ENCODE measurements at places on chromosomes 12 and 14.

DNA sequence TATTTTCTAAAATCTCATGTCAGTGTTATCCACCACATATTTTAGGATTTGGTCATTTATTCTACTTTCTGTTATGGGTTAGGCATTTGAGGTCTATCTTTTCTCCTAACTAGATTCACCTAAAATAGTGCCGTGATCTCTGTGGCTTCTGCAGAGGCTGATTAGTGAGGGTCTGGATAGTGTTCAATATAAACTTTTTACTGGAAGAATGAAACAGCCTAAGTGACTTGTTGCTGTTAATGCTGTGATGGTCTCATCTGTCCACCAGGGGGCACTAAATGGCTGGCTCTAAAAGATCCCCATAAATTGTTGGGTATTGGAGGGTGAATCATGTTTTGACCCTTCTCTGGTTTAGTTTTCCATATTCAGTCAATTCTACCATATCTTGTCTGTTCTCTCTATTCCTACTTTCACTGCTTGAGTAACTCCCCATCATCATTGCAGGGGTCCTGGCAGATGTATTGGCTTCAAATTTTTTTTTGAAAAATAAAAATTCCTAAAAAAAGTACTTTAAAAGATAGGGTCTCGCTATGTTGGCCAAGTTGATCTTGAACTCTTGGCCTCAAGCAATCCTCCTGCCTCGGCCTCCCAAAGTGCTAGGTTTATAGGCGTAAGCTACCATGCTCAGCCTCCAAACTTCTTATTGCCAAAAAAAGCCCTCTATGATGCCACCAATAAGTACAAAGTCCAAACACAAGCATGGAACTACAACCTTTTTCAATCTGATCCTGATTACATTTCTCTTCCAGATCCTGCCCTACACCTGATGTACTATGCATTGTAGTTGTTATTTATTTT, 6.9 kb downstream of the PABPN1 start:
- peak; percentile 71 for DNase-seq

- DNase-seq: no peak
Observed at GRCh38 chr12:13252616-13253015, 56.1 kb downstream of the EMP1 start.

- no peak for DNase-seq
Observed at GRCh38 chr14:105065280-105066228, at the start of gene GPR132. TSS of gene GPR132 (minus strand) at chr14:105065430. CDS start at chr14:105055420, 10,010 bp downstream.

- peak; percentile 78 for DNase-seq
Observed at GRCh38 chr12:93128332-93128707, 199.2 kb upstream of the EEA1 start.

DNA sequence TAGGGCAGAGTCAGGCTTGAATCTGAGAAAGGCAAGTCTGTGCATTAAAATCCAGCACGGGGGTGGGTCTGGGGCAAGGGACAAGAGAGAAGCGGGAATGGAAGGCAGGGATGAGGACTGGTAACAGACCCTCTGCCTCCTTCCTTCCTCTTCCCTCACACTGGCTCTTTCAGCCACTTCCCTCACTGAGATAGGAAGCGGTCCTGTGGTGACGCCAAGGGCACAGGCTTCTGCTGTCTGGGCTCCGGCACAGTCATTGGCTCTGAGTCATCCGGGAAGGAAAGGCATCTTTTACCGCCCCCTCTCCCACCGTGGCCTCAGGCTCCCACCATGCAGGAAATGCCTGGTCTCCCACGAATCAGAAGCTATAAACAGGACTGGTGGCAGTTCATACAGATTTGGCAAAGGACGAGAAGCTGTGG, 70.2 kb downstream of the ETV6 start:
- DNase-seq: no peak

DNA sequence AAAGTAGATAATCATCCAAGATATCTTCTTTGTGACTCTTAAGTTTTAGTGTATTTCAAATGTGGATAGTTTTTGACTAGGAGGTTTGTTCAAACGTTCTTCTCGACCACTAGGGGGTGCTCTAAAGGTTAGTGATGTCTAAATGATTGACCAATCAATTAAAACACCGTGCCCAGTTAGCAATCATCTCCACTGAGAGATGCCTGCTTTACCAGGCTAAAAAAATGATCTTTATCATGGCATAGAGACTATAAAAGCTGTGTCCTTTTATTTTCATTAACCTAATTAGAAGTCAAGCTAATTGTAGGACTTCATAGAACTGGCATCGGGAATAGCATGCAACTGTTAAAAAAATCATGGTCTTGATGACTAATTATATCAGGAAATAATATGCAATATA, 153.9 kb downstream of the PRKCH start:
- DNase-seq: peak; percentile 27

DNA sequence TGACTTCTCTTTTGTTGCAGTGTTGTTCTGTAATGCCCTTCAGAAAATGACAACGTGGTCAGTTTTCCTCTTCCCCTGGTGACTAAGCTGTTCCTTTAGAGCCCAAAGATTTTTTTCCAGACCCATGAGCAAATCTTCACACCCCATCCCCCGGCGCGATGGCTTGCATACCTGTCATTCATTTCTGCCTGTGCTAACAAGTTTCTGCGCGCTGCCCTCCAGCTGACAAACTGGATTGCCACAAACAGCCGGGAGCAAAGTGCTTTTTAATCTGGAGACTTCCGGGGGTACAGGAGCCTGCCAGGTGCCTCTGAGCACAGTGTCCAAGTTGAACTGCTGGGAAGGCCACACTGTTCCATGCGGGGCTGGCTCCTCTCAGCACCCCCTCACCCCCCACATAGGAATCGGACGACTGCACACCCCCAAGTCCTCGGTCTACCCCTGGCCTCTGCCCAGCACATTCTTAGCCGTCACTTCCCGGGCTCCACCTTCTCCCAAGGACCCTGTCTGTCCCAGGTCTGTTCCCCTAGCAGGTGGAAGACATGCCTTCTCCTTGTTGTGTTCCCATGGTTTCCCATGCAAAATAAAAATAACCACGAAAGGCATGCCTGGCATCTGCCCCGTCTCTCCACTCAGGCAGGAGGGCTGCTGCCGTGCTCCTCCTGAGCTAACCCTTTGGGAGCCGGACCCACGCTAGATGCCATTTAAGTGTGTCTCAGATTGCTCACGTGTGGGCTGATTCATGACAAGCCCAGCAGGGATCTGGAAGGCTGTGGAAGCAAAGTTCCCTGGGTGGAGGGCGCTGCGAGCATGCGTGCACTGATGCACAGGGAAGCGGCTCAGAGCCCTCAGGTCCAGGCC, 14.1 kb downstream of the RILPL1 start:
- DNase-seq: no peak

DNA sequence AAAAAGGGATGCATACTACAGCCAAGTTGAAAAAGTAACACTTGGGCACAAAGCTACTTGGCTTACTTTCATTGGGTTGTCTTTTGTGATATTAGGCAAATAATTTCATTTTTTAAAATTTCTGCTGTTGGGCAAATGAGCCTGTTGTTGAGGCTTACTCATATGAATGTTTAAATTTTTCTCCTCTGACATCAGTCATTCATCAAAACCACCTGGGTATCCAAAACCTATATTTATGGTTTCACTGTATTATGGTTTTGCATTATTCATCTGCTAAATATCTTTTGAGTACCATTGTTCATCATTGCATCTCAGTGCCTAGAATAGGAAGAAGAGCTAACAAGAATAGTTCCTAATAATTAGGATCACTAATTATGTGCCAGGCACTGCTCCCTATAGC, 28.1 kb downstream of the DYRK2 start:
- no peak for DNase-seq

DNA sequence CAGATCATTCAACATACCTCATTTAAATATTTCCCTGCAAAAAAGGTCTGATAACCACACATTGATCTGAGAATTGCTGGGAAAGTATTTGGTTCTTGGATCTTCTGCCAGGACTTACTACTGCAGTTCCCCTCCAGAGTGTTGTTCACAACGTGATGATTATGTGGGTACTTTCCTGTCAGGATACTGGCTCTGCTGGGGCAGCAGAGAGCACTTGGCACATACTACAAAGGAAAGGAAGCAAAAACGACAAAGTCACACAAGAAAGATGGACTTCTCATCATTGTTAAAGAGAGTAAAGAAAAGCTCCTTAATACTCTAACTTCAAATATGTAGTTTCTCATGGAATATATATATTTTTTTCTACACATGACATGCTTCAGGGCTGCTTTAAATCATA, 11.5 kb downstream of the GNS start:
- no peak for DNase-seq

GRCh38 chr14:89644641-89645040, 227.6 kb upstream of the FOXN3 start:
- no peak for DNase-seq

DNA sequence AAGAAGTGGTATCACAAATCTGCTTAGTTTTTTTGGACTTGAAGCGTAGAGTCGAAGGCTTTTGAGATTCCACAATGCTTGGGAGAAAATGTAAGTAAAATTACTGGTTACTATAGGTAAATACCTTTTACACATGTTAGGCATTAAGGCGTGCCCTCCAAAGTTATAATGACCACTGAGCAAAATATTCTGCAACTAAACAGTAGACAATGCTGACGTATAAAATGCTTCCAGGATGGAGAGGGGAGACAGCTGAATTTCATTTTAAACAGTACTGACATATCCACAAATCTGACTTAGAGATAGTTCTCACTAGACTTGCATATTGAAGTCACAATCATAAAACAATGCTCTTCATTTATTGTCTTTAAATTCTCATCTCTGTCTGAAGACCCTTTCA, 144.5 kb upstream of the DCN start:
- no peak for DNase-seq

- DNase-seq: no peak
Observed at GRCh38 chr12:15544589-15544988, 222.3 kb downstream of the PTPRO start.

DNA sequence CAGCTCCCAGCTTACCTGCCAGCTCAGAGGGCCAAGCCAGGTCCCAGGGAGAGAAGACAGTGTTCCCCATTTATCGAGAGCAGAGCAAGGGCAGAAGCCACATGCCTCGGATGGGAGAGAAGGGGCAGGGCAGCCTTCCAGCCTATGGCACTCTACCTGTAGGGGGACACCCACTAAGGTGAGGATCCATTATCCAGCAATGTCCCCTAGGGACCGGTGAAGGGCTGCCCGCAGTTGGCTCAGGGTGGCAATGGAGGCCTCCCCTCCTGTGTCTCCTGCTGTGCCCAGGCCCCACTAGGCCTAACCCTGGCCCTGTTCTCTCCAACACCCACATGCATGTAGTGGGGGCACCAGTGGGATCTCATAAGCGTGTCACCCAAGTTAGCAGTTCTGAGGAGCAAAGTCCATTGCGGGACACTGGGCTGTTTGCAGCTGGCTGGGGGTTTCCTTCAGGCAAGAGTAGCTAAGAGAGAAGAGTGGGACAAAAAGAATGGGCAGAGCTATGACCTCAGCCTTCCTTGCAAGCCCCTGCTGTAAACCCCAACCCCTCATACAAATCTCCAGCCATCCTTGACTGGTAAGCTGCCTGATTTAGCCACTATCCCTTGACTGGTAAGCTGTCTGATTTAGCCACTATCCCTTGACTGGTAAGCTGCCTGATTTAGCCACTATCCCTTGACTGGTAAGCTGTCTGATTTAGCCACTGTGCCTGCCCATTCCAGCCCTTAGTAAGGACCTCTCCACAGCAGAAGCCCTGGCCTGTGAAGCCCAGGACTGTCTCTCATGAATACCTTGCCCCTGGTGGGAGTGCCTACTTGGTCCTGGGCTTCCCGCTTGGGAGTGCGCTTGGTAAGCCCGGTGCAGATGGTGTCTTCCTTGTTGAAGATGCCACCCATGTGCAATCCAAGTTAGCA, 5.2 kb upstream of the ASB2 start:
- DNase-seq: no peak

- peak; percentile 73 for DNase-seq
Observed at GRCh38 chr14:90383731-90384542, 12.9 kb upstream of the CALM1 start.

DNA sequence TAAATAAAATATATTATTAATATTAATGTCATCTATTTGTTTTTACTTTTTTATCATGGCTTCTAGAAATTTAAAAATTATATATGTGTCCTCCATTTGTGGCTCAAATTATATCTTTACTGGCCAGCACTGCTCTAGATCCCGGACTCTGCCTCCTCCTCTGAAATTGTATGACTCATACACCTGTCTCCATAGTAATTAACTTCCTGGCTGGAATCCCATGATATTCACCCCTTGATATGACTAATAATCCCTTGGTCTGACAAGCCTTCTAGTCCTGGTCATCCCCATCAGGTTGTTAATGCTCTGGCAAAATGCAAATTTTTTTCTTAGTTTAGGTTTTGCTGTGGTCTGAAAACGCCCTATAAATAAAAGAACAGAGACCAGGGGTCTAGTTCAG, 116.2 kb downstream of the BMP4 start:
- no peak for DNase-seq

GRCh38 chr14:76984787-76985375, 43.6 kb downstream of the IRF2BPL start:
- DNase-seq: no peak

DNA sequence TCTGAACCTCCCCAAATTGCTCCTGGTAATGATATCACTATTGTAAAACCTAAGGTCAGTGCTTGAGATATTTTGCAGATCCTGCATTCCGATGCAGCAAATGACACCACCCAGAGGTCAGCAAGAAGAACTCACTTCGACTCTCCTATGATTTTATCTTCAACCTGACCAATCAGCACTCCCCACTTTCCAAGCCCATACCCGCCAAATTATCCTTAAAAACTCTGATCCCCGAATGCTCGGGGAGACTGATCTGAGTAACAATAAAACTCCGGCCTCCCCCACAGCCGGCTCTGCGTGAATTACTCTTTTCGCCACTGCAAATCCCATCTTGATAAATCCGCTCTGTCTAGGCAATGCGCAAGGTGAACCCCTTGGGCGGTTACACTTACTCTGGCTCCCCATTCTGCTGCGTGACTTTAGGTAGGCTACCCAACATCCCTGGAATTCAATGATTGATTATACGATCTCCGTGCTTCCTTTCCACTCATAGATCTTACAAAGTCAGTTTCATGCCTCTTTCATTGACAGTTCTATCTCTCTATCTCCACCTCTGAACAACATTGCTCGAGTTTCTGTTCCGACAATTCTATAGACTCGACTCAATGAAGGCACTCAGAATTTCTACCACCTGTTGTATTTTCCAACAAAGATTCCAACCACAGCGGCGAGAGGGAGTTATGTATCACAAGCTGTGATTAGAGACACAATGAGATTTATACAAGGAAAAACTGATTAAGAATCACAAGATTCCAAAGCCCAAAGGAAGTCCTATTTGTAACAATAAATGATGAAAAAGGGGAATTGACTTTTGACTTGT, 939 bp downstream of the NPC2 start:
- no peak for DNase-seq

- no peak for DNase-seq
Observed at GRCh38 chr12:1873531-1874510, 44.6 kb downstream of the CACNA2D4 start.

DNA sequence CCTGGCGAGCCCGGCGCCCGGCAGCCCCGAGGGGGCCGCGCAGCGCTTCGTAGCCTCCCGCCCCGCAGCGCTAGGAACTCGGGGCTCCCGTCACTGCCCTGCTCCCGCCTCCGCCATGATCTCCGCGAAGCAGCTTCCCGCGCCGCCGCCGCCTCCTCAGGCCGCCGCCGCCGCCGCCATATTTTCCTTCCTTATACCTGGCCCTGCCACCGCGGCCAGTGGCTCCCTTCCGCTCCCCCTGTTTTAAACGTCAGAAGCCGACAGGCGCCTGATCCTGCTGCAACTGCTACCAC, 286 bp downstream of the PPP4R3A start:
- peak; percentile 39 for DNase-seq

- no peak for DNase-seq
Observed at GRCh38 chr14:73375861-73376260, 82.5 kb downstream of the NUMB start.
